Diencephalon (tissue), 1 donor: ENCODE measurements at places on chromosomes 3 and 15. TPM values are rescaled to one million over a fixed set of nuclear protein-coding genes. Genes with fewer than 3 reads are reported as not detected.

Gene AMT
- total RNA-seq, result 3.9 TPM

Gene ISL2
- not detected for total RNA-seq

Gene SNAPC5
- 12.5 TPM for total RNA-seq

Gene ITPKA
- 0.69 TPM for total RNA-seq

Gene HHLA2
- not detected for total RNA-seq

Gene CDHR4
- 0.23 TPM for total RNA-seq

Gene IL12A
- total RNA-seq, result 1.4 TPM

Gene CFAP100
- 6.5 TPM for total RNA-seq

Gene STAB1
- total RNA-seq, result 16.8 TPM

Gene LTK
- 0.23 TPM for total RNA-seq

Gene DNAH1
- total RNA-seq, result 2.5 TPM

Gene MAGEF1
- 47.1 TPM for total RNA-seq

Gene ROPN1
- not detected for total RNA-seq

Gene CLDN18
- not detected for total RNA-seq

Gene HCLS1
- 4.6 TPM for total RNA-seq

Gene LRRC28
- total RNA-seq, result 31.1 TPM

Gene MINAR1
- 41.8 TPM for total RNA-seq

Gene A4GNT
- not detected for total RNA-seq

Gene GPR149
- 22.1 TPM for total RNA-seq

Gene CFAP92
- total RNA-seq, result 6.5 TPM

Gene HIGD2B
- not detected for total RNA-seq

Gene TGM4
- total RNA-seq, result not detected

Gene LRRC49
- 133 TPM for total RNA-seq

Gene NUP210
- total RNA-seq, result 11.1 TPM

Gene HRH1
- 7.8 TPM for total RNA-seq

Gene USP50
- 1.2 TPM for total RNA-seq

Gene GCHFR
- 18.0 TPM for total RNA-seq

Gene LTF
- total RNA-seq, result 0.92 TPM

Gene RAD51
- 1.8 TPM for total RNA-seq

Gene NBEAL2
- 4.6 TPM for total RNA-seq

Gene C15orf62
- 0.46 TPM for total RNA-seq

Gene LMAN1L
- total RNA-seq, result not detected
